ENCODE measurements at places on chromosomes 2 and 18.
A peak's percentile ranks its signal among the peaks of the same experiment; 100 is the strongest.

DNA sequence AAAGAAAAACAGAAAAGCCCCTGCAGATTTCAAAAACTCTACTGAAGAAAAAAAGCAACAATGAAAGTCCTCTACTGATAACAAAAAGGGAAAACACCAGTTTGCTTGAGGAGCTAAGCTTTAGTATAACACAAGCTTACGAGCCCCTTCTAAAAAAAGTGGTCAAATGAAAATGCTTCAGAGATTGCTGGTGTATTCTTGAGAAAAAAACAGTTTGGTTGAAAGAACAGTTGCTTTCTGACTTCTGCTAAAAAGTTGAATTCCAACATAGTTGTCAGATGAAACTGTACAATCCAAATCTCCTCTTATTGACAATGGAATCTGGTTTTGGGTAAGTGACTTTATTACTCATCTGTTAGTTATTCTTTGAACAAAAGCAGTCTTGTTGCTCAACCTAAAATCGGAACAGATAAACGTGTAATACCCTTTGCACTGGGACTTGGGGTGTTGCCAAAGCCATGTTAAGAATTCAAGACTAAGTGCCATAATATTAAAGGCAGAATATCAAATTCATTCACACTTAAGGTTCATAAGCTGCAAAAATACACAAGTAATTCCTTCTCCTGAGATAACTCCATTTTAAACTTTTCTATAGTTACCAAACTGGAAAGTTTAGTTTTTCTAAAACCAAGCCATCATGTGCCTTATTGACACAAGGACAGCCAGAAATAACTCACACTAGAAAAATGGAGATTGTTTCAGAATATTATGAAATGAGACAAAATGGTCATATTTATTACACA, 45.3 kb upstream of the SPAG16 start:
- peak; percentile 93 for DNase-seq

DNA sequence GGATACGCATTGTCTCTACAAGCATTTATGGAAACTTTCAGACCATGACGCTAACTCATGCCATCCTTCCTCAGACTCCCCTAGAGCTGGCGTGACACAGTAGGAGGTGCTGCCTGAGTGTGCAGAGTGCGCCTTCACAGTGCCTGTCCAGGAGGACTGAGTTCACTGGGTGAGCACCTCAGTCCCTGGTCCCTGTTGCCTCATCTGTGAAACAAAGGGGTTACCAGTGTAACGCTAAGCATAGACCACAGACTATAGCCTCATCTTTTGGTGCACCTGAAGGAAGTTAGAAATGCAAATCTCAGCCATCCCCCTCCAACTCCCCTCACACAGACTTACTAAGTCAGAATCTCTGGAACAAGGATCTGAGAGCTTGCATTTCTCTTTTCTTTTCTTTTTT, 142.8 kb downstream of the TMEM17 start:
- no peak for DNase-seq

DNA sequence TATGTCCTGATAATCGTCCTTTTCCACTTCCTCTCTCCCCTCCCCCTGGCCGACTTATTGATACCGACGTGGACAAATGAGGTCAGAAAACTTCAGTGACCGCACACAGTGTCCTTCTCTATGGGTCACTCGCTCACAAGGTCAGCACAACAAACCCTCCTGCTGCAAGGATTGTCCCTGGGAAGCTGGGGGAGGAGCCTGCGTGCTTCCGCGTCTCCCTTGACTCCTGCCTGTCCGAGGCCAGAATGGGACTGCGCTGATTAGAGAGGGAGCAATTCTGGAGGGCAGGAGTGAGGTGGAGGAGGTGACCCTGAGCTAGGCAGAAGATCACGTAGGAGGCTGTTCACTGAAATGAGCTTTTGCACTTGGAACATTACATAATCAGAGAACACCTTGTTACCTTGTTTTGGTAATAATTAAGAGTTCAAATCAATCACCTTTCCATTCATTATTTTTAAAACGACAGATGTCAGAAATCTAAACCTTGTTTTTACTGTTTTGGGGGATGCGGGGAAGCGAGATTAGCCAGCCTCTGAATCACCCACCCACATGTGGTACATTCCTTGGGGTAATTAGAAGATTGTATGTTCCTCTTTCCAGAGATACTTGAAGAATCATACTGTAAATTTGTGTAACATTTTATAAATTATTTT, 70.6 kb downstream of the CTAGE1 start:
- DNase-seq, result no peak

GRCh38 chr2:171651667-171652415, 35.4 kb upstream of the DYNC1I2 start:
- DNase-seq, result no peak

- DNase-seq, result peak; percentile 47
These were observed at the start of gene VWC2L for GRCh38 chr2:214410918-214411554. VWC2L (plus strand) TSS chr2:214411054; CDS start chr2:214414194, 3,140 bp downstream.

DNA sequence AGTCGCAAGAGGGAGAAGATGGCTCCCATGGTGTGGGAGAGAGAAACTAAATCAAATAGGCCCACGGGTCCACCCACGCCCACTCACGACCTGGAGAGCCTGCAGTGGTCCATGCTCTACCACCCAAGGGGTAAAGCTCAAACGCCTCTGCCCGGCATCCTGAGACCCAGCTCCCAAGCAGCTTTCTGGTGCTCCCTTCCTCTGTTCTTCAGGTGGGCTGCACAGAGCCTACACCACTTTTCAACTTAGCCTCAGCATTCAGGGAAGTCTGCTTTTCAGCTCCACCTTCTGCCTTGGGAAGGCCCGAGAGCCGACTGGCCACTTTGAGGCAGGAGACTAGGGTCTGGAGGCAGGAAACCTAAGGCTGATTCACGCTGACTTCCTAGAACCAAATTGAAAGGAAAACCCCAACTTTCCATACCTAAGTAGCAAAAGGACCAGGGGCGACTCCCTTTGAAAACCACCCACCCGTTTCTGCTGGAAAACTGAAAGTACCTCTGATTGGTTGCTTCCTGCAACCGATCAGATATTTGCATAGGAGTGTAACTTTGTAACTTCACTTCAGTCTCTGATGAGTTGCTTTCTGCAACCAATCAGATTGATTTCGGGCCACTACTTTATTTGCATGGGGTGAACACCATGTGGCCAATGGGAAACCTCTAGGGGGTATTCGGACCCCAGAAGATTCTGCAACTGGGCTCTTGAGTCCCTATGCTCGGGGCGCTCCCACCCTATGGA, 26.8 kb upstream of the SPATA3 start:
- DNase-seq, result no peak

GRCh38 chr2:198901894-198902293, 555.8 kb downstream of the SATB2 start:
- DNase-seq, result no peak

DNA sequence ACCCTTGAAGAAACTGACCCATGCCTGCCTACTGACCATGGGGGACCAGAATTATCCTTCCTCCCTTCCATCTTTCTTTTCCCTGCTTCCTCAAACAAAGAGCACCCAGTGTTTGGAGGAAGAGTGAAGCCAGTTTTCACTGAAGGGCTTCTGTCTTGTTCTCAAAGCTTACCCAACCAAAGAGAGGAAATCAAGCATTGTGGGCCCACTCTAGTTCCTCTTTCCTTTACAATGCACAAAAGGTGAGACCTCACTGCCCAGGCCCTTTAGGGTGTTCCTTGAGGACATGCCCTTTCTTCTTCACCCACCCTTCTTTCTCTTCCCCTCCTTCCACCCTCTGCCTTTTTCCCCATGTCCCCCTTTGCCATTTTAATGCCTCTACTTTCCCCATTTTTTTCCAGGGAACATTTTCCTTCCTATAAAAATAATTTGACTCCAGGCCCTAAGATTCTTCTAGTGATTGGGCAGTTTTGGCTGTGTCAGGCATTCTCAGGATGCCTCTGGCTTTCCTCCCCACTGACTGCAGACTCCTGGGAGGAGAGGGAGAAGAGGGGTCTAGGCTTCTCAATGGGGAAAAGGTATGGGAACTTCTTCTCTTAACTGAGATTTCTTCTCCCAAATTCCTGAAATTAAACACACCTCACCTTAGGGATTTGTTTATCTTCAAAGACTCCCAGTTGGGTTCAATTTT, 126.6 kb upstream of the RMDN2 start:
- no peak for DNase-seq

- no peak for DNase-seq
These were observed 559.7 kb upstream of the ZEB2 start for GRCh38 chr2:145079641-145080040.

- DNase-seq, result no peak
These were observed 18.0 kb downstream of the SUCLG1 start for GRCh38 chr2:84441036-84441435.

GRCh38 chr2:196515608-196516007, 123.9 kb upstream of the CCDC150 start:
- no peak for DNase-seq

DNA sequence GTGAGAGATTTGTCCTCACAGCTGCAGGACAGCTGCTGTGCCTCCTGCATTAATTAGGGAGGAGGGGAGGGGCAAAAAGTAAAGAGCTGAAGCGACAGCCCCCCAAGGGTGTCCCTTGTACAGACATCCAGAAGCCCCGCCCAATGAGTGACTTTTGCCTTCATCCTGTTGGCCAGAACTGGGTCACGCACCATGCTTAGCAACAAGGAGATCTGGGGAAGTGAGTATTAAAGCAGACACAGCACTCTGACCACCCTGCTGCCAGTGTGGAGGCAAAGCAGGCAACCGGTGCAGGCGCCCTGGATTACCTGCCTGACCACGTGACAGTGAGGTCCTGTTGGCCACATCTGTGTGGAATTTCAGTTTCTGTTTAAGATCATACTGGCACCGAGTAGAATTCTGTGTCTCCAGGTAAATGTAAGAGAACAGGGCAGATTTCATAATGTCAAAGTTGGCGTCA, 21.5 kb upstream of the BIN1 start:
- DNase-seq, result no peak

DNA sequence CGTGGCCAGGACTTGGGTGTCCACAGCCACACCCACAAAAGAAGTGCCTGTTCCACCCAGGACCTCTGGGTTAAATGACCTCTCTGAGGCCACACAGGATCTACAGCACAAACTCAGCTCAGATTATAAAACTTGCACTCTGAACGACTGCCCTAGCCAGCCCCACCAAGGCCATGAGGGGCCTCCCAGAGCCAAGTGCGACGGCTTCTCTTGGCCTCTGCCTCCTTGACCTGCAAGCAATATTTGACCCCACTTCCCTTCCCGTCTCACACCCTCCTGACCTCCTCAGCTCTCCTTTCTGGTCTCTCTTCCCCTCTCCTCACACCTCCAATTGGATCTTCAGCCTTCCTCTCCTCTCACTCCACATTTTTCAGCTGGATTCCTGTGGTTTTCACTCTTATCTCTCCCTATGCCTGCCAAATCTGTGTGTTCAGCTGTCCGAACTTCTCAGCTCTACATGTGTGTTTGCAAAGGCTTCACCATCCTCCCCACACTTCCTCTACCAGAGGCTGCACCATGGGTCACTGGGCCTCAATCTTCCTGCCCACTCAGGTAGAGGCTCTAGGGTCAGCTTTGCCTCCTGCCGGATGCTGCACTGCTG, 25.3 kb upstream of the STEAP3 start:
- DNase-seq, result no peak

DNA sequence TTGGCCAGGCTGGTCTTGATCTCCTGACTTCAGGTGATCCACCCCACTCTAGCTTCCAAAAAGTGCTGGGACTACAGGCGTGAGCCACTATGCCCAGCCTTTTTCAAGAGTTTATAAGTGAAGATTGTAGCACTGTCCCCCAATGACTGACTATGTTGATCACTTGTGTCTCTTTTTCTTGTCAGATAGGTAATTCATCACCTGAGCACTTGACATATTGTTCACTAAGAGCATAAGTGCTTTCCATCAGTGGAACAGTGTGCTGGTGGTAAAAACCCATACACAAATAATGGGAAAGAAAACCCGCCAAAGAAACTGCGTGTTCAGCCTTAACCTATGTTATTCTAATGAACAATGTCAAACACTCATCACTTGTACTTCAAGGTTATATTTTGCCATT, 414.4 kb upstream of the CDH7 start:
- DNase-seq, result no peak

GRCh38 chr2:45726188-45726587, 74.7 kb downstream of the PRKCE start:
- no peak for DNase-seq

GRCh38 chr18:21341141-21341540, 99.1 kb downstream of the GREB1L start:
- no peak for DNase-seq

DNA sequence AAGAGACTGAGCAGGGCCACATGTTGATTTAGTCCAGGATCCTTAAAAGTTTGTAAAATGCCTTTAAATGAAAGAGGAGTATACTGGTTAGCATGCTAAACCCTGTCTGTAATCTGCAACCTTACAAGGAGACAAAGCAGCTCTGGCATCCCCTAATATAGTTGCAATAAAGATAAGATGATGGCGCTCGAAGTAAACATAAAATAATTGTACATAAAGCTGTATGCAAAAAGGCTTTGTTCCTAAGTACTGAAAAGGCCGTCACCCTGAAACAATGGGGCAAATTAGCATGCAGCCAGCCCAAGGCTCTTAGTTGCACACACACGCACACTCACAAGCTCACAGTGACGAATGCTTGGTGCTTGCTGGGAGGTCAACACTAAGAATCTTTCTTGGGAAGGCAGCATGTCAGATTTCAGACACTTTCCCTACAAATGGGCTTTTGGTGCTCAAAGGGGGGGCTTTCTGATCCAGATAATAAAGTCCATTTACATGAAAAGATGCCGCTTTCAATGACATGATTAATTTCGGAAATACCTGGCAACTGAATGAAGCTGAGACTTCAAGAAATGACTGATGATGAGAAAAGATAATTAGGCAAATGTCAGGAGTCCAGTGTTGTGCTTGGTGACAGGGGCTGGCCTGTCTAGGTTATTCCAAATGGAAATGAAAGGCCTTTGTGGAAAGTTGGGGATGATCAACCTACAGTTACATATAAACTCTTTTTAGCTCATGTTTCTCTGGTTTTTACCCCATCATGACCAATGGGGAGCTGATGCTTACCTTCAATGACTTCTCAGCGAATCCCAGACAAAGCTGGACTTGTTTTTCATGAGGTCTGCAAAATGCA, 370.3 kb downstream of the MEIS1 start:
- DNase-seq, result no peak

GRCh38 chr2:109535217-109535946, 78.4 kb downstream of the SEPTIN10 start:
- DNase-seq, result no peak

Measured in non-pigmented ciliary epithelial cell (primary cell).